Right forelimb (tissue), 1 donor: ENCODE measurements at places on chromosomes 1 and 21.

DNA sequence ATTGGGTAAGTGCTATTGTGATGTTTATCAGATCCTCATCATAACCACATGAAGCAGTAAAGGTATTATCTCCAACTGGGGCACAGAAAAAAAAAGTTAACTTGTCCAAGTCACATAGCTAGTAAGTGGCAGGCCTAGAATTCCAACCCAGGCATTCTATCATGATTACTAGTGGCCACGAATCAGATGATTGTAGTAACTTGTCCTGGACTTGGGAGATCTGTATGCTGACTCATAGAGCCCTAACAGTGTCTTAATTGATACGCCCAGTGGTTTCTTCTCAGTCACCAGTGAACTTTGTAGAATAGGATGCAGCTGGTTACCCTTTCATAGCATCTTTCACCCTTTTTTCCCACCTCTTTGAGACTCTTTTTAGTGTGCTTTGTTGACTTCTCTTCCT lies 91.1 kb upstream of the UBE2U start:
- DNase-seq, result no peak

GRCh38 chr1:20578062-20578461 lies 10.8 kb upstream of the CDA start:
- no peak for DNase-seq

DNA sequence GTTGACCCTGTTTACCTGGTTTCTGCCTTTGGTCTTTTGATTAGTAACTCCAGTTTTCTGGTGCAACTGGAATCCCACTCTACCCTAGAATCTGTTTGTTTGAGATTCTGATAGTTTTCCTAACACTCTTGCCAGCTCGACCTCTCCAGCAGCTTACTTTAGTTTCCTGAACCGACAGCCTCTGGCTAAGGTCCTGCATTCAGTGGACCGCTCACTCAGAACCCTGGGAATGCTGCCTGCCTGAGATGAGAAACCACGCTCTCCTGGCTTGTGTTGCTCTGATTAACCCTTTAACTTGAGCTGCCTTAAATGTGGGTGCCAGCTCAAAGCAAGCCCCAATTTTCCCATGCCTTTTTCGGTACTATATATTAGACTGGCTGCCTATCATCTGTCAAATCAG lies 45.3 kb upstream of the SIPA1L2 start:
- DNase-seq, result no peak

- no peak for DNase-seq
Measured at GRCh38 chr1:88503646-88504045, 180.4 kb upstream of the PKN2 start.

- no peak for DNase-seq
Measured at GRCh38 chr1:174153085-174153824, 6.1 kb upstream of the RABGAP1L start.

DNA sequence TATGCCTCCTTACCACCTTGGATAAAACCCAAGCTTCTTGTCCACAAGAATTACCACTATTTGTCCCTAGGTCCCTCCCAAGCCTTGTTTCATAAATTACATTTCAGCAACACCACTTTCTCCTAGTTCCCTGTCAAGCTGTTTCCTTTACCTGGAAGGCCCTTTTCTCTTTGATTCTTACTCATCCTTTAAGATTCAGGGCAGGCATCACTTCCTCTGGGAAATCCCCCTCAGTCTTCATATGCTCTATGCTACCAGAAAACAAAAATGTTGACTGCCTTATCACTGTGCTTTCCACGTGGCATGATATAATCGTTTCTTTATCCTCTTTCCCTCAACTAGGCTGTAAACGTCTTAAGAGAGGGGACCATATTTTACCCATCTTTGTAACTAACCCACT lies 102.7 kb downstream of the LYST start:
- no peak for DNase-seq

- no peak for DNase-seq
Measured at GRCh38 chr1:236515443-236515958, 8.3 kb upstream of the LGALS8 start.

GRCh38 chr1:156765666-156766065 lies 1.7 kb upstream of the PRCC start:
- DNase-seq, result no peak

GRCh38 chr1:107552781-107553180 lies 411.9 kb downstream of the NTNG1 start:
- DNase-seq, result no peak

- DNase-seq, result peak; percentile 46
Measured at GRCh38 chr1:5811419-5811818, 180.8 kb downstream of the NPHP4 start.
